Nephron progenitor cell (in vitro differentiated cells): ENCODE measurements at places on chromosomes 3 and 15.

DNA sequence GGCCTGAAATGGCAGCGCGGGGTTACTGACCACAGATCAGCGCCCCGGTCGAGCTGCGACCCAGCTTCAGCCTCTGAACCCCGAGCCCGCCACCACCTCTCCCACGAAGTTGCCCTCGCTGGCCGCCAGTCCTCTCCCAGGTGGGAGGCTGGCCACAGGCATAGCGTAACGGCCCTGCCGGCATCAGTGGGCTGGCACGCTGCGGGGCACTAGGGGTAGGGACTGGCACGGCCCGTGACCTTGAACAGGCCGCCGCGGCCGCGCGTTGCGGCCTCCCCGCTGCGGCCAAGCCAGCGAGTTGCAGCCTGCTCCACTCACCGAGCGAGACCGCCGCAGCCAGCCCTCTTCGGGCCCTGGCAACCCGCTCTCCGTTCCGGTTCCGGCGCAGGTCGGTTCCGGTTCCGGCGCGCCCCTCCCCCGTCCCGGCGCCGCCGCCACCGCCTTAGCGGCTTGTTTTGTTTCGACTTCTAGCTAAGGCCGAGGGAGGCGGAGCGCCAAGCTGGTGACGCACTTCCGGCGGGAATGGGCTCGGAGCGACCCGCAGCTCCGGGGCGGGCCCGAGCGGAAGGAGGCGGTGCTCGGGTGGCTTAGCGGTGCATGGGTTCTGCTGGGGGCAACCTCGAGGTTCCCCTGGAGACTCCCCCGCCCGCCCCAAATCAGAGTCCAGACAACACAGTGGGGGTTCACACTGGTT is at the start of gene USP19:
TSS of gene USP19 (minus strand) at position 386 of the 694 bp plus-strand sequence. CDS start 1,678 bp downstream, outside the sequence.
- peak within 1 kb of the TSS; percentile 96 for H3K27ac ChIP-seq
- no peaks in the 10 kb centered on the region for H3K27me3 ChIP-seq
- peaks cover 13% of the 10 kb centered on the region for H3K4me1 ChIP-seq
- peaks cover 33% of the 10 kb centered on the region for H3K36me3 ChIP-seq
- peak within 1 kb of the TSS; percentile 92 for H3K4me3 ChIP-seq

- H3K27me3 ChIP-seq, result peaks cover 6% of the 10 kb centered on the region
- peaks cover 25% of the 10 kb centered on the region for H3K4me1 ChIP-seq
- peaks cover 44% of the 10 kb centered on the region for H3K36me3 ChIP-seq
- DNase-seq, result no peak
Observed at GRCh38 chr3:48688737-48689075, 3.0 kb upstream of the NCKIPSD start.

DNA sequence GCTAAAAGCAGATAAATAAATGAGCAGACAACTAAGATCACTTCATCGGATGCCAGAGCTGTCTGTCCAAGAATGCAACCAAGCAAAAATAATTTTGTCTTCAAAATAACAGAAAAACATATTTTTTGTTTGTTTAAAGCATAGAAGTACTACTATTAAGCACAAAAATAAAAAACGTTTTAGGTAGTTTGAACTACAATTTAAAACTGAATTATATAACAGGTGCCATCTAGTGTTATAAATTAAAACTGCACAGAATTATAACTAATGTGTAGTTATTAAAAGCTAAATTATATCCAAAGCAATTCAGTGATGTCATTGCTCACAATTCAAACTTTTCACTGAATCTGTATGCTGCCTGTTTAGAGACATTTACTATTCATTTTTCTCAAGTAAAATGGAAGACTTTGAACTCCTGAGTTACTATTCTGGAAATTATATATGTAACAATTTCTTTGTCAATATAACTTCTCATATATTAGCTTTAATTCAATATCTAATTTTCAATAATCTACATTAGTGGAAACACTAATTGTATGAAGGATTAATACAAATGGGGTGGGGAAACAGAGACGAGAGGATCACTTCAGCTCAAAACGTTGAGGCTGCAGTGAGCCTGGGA is 29.5 kb downstream of the LINS1 start:
- no peaks in the 10 kb centered on the region for H3K4me1 ChIP-seq
- H3K27ac ChIP-seq, result no peak overlapping the region
- no peak overlapping the region for H3K4me3 ChIP-seq
- H3K36me3 ChIP-seq, result peaks cover 61% of the 10 kb centered on the region
- H3K27me3 ChIP-seq, result no peaks in the 10 kb centered on the region

- peaks cover 6% of the 10 kb centered on the region for H3K36me3 ChIP-seq
- H3K4me1 ChIP-seq, result peaks cover 24% of the 10 kb centered on the region
- H3K27ac ChIP-seq, result no peak overlapping the region
- no peak for DNase-seq
- no peak overlapping the region for H3K4me3 ChIP-seq
Observed at GRCh38 chr3:51954105-51954504, 1.1 kb upstream of the GPR62 start.

- no peaks in the 10 kb centered on the region for H3K27me3 ChIP-seq
- peaks cover 7% of the 10 kb centered on the region for H3K4me1 ChIP-seq
- H3K27ac ChIP-seq, result no peak overlapping the region
- no peak for DNase-seq
Observed at GRCh38 chr3:151918253-151919029, 45.0 kb downstream of the SUCNR1 start.

DNA sequence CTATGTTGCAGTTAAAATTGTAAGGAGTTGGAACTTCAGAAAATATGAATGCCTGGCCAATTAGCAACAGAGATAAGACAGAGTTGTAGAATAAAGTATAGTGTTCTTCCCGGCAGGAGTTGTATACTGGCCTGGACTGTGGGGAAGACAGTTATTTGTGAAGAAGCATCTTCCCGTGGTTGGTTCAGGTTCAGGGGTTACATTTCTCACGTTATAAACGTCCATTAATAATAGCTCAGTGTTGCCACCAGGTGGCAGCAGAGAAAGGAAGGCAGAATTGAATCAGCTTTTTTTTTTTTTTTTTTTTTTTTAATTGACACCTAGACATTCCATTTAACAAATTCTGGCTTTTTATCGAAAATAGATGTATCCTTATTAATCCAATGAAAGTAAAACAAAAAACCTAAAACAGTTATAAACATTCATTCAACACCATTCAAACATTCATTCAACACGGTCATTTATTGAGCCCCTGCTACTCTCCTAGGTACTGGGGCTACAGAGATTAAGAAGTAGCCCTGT is 66.4 kb upstream of the NR2E3 start:
- peaks cover 3% of the 10 kb centered on the region for H3K27me3 ChIP-seq
- H3K27ac ChIP-seq, result no peak overlapping the region
- peaks cover 53% of the 10 kb centered on the region for H3K4me1 ChIP-seq
- peaks cover 15% of the 10 kb centered on the region for H3K36me3 ChIP-seq
- no peak overlapping the region for H3K4me3 ChIP-seq

- H3K4me1 ChIP-seq, result peaks cover 52% of the 10 kb centered on the region
- no peak for DNase-seq
- peak overlapping the region; percentile 48 for H3K4me3 ChIP-seq
- H3K27ac ChIP-seq, result no peak overlapping the region
- peaks cover 100% of the 10 kb centered on the region for H3K27me3 ChIP-seq
Observed at GRCh38 chr3:128483657-128484403, 9.2 kb downstream of the GATA2 start.

DNA sequence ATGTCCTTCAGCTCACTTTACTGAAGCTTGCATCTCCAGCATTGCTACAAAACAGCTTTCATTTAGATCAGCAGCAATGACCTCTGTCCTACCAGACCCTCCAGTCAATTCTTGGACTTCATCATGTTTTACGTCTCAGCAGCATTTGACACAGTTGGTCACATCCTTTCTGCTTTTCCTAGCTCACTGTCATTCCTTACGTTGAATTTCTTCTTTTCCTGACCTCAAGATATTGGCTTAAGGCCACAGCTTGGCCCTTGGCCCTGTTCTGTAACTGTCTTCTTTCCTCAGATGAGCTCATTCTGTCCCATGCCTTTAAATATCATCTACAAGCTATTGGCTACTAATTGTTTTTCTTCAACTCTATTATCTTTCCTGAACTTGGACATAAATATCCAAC is 576.2 kb upstream of the KCNMB2 start:
- DNase-seq, result no peak
- H3K4me3 ChIP-seq, result no peak overlapping the region
- H3K27me3 ChIP-seq, result no peaks in the 10 kb centered on the region

GRCh38 chr15:85584872-85585271 is 204.5 kb downstream of the AKAP13 start:
- H3K36me3 ChIP-seq, result peaks cover 70% of the 10 kb centered on the region
- DNase-seq, result no peak
- H3K27me3 ChIP-seq, result peaks cover 4% of the 10 kb centered on the region
- no peak overlapping the region for H3K4me3 ChIP-seq
- peaks cover 66% of the 10 kb centered on the region for H3K4me1 ChIP-seq
- no peak overlapping the region for H3K27ac ChIP-seq

GRCh38 chr15:43314171-43314570 is 16.2 kb downstream of the LCMT2 start:
- no peak for DNase-seq
- H3K27me3 ChIP-seq, result peaks cover 67% of the 10 kb centered on the region
- H3K36me3 ChIP-seq, result no peaks in the 10 kb centered on the region
- H3K27ac ChIP-seq, result no peak overlapping the region

DNA sequence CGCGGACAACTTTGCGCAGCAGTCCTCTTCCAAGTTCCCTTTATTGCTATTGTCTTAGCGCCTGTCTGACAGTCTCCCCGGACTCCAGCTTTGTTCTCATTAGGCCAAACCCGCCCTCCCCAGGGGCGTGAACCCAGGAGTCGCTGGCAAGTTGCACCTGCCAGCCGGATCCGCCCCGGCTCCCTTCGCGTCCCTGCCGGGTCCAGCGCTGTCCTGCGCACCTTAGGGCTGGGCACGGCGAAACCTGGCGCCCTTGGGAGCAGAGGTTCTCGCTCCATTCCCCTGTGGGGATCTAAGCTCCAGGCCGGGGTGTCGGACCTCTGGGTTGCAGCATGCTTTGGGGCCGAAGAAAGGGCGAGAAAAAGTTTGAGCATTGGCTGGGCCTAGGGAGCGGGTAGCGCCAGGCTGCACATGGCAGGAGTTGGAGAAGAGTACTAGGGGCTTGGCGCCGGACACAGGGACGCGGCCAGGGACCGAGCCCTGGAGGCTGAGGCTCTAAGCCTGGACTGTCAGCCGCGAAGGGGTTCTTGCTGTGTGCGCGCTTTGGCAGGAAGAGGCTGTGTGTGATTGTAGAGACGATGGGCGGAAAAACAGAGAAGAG is 335.1 kb upstream of the THRB start:
- H3K27me3 ChIP-seq, result peaks cover 82% of the 10 kb centered on the region
- no peaks in the 10 kb centered on the region for H3K36me3 ChIP-seq
- no peak overlapping the region for H3K27ac ChIP-seq
- DNase-seq, result peak; percentile 39
- peaks cover 12% of the 10 kb centered on the region for H3K4me1 ChIP-seq

- peaks cover 11% of the 10 kb centered on the region for H3K27me3 ChIP-seq
- no peak overlapping the region for H3K27ac ChIP-seq
- no peaks in the 10 kb centered on the region for H3K4me1 ChIP-seq
- no peaks in the 10 kb centered on the region for H3K36me3 ChIP-seq
- no peak overlapping the region for H3K4me3 ChIP-seq
- DNase-seq, result no peak
Observed at GRCh38 chr3:160008961-160009360, 20.3 kb downstream of the IL12A start.

DNA sequence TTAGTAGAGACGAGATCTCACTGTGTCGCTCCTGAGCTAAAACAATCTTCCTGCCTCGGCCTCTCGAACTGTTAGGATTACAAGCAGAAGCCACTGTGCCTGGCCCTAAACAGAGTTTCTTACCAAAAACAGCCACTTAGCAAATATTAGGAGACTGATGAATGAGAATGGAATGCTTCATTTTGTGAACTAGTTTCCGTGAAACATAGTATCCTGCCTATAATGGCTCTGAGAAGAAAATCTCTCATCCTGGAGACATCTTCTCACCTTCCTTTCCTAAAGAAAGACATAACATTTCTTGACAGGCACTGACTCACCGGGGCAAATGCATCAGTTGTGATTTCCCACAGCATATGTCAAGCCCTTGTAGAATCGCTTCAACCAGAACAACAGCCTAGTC is 44.9 kb downstream of the GJD2 start:
- H3K36me3 ChIP-seq, result no peaks in the 10 kb centered on the region
- no peak overlapping the region for H3K27ac ChIP-seq
- H3K27me3 ChIP-seq, result peaks cover 36% of the 10 kb centered on the region

DNA sequence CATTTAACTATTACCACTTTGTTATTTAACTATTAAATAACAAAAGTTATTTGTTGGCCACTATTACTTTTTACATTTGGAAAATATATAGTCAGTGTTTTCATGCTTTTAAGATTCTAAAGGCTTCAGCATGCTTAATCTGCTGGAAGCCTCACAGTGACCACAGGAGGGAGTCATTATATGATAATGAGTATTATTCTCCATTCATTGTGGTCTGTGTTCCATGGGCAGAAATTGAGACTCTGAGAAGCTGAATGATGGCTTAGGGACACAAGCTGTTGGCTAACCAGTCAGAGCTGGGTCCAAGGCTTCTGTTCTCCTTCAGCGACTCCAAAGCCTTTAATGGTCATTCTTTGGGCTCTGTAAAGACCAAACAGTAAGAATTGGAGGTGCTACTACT is 64.7 kb downstream of the BFSP2 start:
- H3K4me3 ChIP-seq, result no peak overlapping the region
- H3K27ac ChIP-seq, result no peak overlapping the region
- no peaks in the 10 kb centered on the region for H3K36me3 ChIP-seq
- peaks cover 12% of the 10 kb centered on the region for H3K27me3 ChIP-seq
- peaks cover 66% of the 10 kb centered on the region for H3K4me1 ChIP-seq

DNA sequence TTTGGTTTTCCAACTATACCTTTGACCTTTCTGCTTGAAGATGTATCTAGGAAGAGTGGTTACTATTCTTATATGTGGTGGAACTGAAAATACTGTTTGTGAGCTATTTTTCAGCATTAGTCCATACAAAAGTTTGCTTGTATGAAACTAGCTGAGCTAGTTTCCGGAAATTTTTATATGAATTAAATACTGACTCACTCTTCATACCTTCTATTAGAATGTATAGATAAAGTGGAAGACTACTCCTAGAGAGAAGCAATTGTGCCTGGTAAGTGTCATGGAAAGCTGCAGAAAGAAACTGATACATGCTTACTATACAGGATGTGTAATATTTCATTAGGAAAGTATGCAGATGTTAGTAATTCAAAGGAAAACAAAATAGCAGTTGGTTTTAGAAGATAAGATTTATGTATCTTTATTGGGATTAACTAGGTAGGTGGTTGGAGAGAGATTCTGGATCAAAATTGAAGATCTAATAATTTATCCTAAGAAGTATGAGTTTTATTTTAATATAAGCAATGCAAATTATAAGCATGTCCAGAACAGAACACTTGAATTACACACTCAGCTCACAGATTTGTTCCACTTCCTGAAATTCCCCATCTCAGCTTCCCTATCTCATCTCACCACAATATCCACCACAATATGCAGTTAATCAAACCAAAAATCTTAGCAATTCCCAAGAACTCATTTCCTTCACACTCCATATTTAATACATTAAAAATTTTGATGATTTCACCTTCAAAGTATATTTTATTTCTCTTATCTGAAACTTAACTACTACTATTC is 82.8 kb downstream of the BCHE start:
- no peaks in the 10 kb centered on the region for H3K27me3 ChIP-seq
- peaks cover 5% of the 10 kb centered on the region for H3K4me1 ChIP-seq
- no peak overlapping the region for H3K27ac ChIP-seq
- H3K4me3 ChIP-seq, result no peak overlapping the region

- peak; percentile 98 for DNase-seq
- peak within 1 kb of the TSS; percentile 100 for H3K27ac ChIP-seq
- peaks cover 31% of the 10 kb centered on the region for H3K36me3 ChIP-seq
Observed at GRCh38 chr3:69051756-69052471, at the start of gene TMF1. TSS of gene TMF1 (minus strand) at chr3:69052333. CDS start at chr3:69052086, 247 bp downstream.

GRCh38 chr3:101695779-101696372 is 9.4 kb upstream of the RPL24 start:
- H3K36me3 ChIP-seq, result no peaks in the 10 kb centered on the region

- peaks cover 23% of the 10 kb centered on the region for H3K27me3 ChIP-seq
- peaks cover 41% of the 10 kb centered on the region for H3K4me1 ChIP-seq
- DNase-seq, result no peak
- H3K4me3 ChIP-seq, result no peak overlapping the region
- no peaks in the 10 kb centered on the region for H3K36me3 ChIP-seq
Observed at GRCh38 chr3:134378818-134379217, 4.6 kb upstream of the AMOTL2 start.
